NCI-H82 (cell line): ENCODE measurements at places on chromosomes 7 and 10.

- no peak for DNase-seq
Measured at GRCh38 chr7:333393-333764, 43.4 kb downstream of the FOXL3 start.

- no peak for DNase-seq
Measured at GRCh38 chr10:79404231-79404609, 41.2 kb downstream of the ZCCHC24 start.

DNA sequence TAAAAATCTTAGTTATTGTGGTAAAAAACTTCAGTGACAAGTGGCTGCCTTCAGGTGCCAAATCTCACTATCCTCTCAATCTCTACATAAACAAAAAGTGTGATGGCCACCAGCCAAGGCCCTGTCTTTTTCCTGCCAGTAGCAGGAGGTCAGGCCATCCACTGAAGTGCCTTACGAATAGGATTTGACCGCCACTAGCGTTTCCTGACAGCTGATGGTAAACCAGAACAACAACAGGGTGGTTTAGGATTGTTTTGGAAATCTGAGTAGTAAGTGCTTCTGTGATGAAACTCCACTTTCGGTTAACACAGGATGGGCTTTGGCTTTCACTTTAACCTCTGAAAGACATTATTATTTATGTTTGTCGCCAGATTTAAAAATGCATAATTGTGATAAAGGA, 55.7 kb upstream of the OGDHL start:
- no peak for DNase-seq

GRCh38 chr7:27925573-27926201, 185.7 kb downstream of the TAX1BP1 start:
- DNase-seq: no peak

DNA sequence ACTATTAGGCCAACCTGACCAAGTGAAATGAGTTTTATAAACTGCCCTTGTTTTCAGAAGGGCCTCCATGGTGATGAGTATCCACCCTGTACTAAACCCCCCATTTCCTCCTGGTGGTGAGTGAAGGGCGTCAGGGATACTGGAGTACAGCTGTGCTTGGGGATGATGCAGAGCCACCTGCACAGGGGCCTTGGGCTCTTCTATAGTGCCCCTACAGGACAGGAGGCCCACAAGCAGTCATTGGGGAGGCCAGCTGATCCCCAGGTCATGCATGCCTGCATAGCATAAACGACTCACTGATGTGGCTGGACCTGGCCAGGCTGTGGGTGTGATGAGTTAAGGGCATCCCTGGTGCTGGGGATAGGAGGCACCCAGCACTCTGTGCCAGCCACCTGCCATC, 114.1 kb upstream of the CELF2 start:
- DNase-seq: no peak

GRCh38 chr7:71303566-71303965, 171.6 kb downstream of the GALNT17 start:
- no peak for DNase-seq

DNA sequence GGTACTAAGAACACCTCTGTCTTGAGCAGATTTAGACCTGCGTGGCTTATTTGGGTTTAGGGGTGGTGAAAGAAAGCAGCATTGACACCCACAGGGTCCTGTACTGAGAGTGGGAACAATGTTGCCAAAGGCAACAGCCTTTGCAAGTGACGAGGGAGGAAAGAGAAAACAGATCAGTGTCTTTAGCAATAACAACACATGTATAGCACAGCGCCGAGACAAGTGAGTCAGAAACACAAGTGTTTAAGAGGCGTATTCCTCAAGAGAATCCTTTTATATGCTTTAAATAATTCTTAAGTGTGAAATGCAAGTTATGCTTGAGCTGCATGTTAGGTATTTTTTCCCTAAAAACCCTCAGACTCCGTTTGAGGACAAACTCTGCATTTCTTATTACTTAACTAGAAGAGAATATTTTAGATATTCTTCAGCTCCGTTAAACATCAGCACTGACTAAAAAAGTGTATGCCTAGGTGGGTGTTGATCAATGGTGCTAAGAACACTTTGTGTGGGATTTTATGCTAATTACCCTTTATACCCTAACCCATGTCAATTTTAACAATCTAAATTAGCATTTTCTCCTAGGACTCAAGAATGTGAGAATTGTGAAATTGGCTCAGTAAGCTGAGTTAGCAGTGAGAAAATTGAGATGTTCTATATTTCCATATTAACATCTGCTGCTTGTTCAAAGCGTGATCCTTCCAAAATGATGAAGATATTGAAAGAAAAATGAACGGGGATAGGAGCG, 1095.4 kb upstream of the CELF2 start:
- no peak for DNase-seq

GRCh38 chr10:76352300-76352699, 920.9 kb downstream of the LRMDA start:
- no peak for DNase-seq
